ENCODE measurements at places on chromosomes 7 and 10.

GRCh38 chr10:130079614-130080460 is 30.8 kb downstream of the C10orf143 start:
- DNase-seq = no peak

- no peak for DNase-seq
These were observed 2.1 kb downstream of the ADIRF start for GRCh38 chr10:86970162-86970981.

GRCh38 chr7:110830778-110831177 is 260.1 kb upstream of the LRRN3 start:
- DNase-seq = no peak

GRCh38 chr7:19692111-19692828 is 16.6 kb downstream of the POLR1F start:
- no peak for DNase-seq

DNA sequence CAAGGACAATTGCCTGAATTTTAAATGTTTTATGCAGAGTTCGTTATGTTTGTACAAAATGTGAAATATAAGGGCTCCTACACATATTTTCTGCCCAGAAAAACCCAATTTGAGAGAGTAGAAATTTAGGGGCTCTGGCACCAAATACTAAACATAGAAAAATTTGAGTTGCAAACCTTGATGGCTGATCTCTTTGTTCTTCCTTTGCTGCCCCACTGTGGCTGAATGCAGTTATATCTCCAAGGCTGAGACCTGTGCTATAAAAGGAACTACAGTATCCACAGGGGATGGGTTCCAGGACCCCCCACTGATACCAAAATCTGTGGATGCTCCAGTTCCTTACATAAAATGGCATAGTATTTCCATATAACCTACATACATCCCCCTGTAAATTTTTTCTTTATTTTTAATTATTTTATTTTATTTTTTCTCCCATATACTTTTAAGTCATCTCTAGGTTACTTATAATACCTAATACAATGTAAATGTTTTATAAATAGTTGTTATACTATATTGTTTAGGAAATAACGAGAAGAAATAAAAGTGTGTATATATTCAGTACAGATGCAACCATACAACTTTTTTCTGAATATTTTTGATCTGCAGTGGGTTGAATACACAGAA is 22.5 kb downstream of the CFAP43 start:
- no peak for DNase-seq

- DNase-seq = no peak
These were observed 51.9 kb upstream of the A1CF start for GRCh38 chr10:50937230-50937907.

- no peak for DNase-seq
These were observed 39.0 kb downstream of the STK17A start for GRCh38 chr7:43621729-43622448.

DNA sequence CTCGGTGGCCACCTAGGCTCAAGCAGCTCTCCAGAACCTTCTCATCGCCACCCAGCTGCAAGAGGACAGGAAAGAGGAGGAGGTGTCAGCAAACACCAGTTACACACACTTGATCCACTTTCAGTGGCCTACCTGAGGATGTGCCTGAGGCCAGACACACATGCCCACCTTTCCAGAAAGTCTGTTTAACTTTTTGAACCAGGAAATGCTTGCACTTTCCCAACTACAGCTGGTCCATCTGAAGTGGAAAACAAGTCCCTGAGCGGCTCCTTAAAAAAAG is 15.7 kb upstream of the CYREN start:
- DNase-seq = no peak

- no peak for DNase-seq
These were observed 246.7 kb downstream of the ETV1 start for GRCh38 chr7:13742811-13743210.

GRCh38 chr10:82982110-82982608 is 1107.2 kb downstream of the NRG3 start:
- DNase-seq = no peak

DNA sequence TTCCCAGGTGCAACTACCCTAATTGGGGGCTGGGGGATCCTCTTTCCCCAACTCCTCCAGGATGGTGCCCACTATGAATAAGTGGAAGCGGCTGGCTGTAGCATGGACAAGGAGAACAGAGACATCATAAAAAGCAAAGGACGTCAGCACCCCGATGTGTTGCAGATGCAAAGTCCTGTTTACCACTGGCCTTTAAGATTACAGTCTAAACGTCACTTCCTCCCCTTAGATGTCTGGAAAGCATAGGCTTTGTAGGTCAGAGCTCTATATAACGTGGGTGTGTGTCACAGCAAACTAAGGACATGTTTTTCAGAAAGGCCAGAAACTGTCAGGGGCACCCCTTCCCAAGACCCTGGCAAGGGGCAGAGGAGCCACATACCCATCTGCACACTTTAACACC is 7.9 kb downstream of the COBL start:
- DNase-seq = no peak

DNA sequence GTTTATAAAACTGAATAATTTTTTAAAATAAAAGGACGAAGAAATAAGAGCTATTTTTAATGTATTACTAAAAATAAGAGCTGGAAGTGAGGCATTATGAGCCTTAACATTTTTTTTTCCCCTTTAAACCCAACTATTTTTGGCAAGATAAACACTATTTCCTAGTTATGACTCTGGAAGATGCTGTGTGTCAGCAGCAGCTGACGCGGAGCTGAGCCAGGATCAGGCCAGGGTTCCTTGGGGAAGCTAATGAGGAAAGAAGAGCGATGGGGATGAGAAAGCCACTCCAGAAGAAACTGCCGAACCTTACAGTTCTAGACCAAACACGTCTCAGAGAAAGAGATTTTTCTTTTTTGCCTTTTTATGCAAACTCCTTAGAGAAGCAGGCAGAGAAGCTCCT is 85.9 kb downstream of the USP6NL start:
- DNase-seq = no peak

- DNase-seq = no peak
These were observed 9.4 kb downstream of the KIF20B start for GRCh38 chr10:89710753-89711152.

DNA sequence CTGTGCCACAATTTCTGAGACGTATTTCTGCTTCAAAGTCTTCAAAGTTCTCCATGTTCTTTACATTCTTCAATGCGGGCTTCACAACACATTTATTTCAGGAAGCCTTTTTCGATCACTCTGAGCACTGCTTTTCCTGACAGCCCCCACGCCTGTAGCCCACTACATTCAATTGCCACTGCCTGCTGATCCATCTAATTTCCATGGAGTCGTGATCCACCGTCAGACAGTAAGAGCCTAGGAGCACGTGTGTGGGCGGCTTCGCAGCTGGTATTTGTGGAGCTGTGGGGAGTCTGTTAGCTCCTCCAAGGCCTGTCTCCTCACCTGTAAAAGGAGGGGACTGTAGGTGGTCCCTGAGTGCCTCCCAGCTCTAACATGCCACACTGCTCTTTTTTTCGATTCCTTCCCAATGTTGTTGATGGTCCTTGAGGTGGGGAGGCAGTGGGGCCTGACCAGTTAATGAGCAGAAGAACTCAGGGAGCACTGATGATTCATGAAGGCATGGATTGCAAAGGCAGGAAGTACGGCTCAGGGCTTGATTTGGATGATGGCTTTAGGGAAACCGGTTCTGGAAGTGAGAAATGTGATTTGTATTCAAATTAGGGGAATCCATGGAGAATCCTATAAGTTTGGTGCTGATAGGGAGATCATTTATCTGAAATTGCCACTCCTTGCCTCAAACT is 401.1 kb upstream of the PODXL start:
- DNase-seq = no peak

- DNase-seq = no peak
These were observed 194.6 kb upstream of the TBX20 start for GRCh38 chr7:35448486-35448885.

DNA sequence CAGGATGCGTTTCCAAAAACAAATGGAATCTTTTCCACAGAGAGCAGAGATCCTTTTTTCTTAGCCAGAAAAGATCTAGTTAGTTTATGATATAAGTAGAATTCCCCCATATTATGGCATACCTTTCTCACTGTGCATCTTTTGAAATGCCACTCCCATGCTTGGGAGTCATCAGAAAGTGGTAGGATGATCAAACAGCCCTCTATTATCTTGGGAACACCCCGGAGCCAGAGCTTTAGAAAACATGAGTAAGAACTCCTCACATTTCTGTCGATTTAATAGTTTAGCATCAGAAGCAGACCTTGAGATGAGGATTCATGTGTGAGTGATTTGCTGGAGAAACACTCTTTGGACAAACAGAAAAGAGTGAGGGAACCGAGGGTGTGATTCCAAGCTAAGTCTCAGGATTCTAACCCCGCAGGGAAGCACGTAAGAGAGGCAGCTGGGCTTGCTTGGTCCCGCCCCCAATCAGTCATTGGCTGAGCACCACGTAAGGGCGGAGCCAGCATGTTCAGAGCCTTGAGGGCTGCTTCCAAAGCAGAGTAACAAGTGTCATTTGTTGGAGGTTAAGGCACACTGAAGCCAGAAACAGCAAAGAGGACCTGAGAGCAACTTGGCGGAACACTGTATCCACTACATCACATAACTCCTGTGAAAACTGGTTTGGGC is 43.7 kb upstream of the NXPH1 start:
- no peak for DNase-seq

DNA sequence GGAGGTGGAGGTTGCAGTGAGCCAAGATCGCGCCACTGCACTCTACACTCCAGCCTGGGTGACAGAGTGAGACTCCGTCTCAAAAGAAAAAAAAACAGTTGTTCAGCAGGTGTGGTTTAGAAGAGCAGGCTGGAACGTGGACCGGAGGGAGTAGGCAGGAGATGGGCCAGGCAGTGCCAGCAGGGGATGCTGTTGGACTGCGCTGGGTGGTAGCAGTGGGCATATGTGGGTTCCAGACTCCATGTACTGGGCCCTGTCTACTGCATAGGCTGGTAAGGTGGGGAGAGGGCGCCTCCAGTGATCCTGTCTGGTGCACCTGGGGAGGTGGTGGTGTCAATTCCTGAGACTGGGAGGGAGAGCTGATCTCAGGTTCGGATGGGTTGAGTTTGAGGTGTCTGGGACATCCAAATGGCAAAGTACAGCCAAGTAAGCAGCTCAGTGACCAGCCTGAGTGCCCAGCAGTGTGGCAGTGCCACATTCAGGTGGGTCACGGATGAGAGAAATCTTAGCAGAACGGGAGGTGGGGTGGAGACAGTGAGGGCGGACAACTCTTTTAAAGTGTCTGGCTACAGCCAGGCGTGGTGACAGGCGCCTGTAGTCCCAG is 25.9 kb downstream of the SFXN4 start:
- no peak for DNase-seq

DNA sequence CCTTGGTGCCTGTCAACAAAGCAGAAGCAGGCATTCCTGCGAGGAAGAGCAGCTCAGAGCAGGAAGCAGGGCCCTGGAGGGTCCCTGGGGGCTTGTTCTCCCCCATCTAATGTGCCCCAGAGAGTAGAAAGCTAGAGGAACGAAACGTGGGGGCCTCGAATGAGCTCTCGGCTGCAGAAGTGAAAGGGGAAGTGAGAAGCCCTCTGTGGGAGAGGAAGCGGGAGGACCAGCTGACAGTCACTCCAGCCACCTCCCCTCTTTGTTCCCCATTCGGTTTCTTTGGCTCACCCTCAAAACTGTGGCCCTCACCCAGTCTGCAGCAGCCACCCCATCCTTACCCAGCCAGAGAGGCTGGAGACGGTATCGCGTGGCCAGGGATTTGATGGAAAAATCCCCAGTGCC is 25.0 kb downstream of the C10orf105 start:
- no peak for DNase-seq

DNA sequence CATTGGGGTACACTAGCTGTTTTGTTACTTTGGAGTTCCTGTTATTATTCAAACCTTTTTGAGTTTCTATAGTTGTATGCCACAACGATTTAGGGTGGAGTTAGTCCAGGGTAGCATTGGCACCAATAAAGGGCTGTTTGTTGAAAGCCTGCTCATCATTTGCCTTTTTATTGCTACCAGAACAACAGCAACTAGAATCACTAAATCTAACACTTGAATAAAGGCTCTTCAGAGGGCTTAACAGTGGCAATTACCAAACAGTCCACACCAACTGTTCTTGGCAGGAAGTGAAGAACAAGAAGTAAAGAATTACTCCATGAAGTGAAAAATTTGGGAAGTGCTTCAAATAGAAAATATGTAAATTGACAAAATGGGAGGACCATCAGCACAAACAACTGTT is 621.4 kb downstream of the PHTF2 start:
- no peak for DNase-seq

- DNase-seq = no peak
These were observed 192.9 kb downstream of the PTPN20 start for GRCh38 chr10:47104151-47104605.

DNA sequence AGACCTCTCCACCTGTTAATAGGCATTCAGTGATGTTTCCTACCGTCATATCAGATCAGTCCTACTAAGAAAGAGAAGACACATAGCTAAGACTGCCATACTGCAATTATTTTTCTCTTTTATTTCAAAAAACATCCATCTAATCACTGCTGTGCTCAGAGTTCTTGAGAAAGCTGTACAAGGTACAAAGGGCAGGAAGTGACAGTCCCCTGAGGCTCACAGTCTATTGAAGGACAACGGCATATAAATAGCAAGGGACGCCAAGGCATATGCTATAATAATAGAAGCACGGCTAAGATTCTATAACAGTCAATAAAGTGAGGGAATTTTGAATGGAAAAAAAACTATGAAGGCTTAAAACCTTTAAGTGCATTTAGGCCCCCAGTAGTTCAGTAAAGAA is 415.3 kb upstream of the NRP1 start:
- no peak for DNase-seq

GRCh38 chr10:1556496-1556895 is 180.8 kb downstream of the ADARB2 start:
- no peak for DNase-seq

- no peak for DNase-seq
These were observed 45.6 kb downstream of the PWWP2B start for GRCh38 chr10:132442636-132443035.

DNA sequence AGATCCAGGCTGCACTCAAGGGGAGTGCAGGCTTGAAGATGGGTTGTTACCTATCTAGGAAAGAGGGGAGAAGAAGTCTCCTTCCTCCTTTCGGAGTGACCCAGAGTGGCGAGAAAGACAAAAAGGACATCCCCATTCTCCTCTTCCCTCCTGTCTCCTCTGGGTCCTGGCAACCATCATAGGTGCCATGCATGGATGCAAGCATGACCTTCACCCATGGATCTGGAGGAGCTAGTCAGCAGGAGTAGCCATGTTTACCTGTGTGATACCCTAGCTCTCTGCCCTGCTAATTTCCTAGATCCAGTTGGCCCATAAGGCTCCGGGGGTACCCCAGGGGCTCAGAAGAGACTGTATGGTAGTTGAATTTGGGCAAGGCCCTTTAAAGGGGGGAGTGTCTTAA is 17.2 kb upstream of the CROT start:
- DNase-seq = no peak

DNA sequence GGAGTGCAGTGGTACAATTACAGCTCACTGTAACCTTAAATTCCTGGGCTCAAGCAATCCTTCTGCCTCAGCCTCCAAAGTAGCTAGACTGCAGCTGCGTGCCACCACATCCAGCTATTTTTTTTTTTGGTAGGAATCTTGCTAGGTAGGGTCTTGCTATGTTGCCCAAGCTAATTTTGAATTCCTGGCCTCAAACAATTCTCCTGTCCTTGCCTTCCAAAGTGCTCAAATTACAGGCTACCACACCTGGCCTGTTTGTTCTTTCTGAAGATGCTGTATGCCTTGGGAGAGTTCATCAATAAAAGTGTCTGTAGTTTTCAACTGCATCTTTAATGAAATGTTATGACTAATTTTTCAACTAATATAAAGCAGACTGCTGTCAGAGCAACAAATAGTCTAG is 452 bp downstream of the SAMD9 start:
- DNase-seq = no peak

Measured in activated gamma-delta T cell treated with anti-CD3 and anti-CD28 coated beads, Interleukin-2, amount 50 U/mL, for 16 hours (primary cell).